ENCODE measurements at places on chromosomes 12 and 14.
A peak's percentile ranks its signal among the peaks of the same experiment; 100 is the strongest.

DNA sequence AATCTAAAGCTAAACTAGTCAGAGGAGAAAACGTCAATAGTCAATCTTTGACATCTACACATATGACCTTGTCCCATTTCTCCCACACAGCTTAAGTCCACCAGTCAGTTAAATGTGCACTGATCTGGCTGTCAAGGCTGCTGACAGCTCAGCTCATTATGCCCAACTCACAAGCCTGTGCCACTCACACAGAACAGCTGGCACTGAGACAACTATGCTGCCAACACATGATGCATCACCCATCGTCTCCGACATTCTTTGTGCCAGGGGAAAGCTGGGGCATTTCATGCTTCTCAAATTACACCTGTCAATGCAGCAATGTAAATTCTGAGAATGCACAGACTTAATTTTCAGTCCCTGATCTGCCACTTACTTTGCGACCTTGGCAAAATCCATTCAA lies 25.3 kb downstream of the GNS start:
- no peak for DNase-seq

- no peak for DNase-seq
Observed at GRCh38 chr14:89814126-89814525, 140.4 kb downstream of the EFCAB11 start.

DNA sequence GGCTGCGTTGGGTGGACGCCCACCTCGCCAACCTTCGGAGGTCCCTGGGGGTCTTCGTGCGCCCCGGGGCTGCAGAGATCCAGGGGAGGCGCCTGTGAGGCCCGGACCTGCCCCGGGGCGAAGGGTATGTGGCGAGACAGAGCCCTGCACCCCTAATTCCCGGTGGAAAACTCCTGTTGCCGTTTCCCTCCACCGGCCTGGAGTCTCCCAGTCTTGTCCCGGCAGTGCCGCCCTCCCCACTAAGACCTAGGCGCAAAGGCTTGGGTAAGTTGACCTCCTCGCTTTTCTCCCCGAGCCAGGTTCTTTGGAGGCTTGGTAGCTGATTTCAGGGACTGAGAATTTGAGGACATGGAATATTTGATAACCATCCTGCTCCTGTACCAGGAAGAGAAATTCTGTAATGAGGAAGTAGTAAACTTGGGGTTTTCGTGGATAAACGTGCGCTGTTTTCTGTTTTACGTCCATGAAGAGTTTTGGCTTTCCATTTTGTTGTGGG lies 530 bp downstream of the APAF1 start:
- no peak for DNase-seq

- DNase-seq, result no peak
Observed at GRCh38 chr12:89742337-89743022, 33.8 kb upstream of the ATP2B1 start.

- DNase-seq, result no peak
Observed at GRCh38 chr14:104082807-104083206, 2.7 kb upstream of the ASPG start.

GRCh38 chr14:94043111-94043755 lies 17.1 kb downstream of the OTUB2 start:
- no peak for DNase-seq

DNA sequence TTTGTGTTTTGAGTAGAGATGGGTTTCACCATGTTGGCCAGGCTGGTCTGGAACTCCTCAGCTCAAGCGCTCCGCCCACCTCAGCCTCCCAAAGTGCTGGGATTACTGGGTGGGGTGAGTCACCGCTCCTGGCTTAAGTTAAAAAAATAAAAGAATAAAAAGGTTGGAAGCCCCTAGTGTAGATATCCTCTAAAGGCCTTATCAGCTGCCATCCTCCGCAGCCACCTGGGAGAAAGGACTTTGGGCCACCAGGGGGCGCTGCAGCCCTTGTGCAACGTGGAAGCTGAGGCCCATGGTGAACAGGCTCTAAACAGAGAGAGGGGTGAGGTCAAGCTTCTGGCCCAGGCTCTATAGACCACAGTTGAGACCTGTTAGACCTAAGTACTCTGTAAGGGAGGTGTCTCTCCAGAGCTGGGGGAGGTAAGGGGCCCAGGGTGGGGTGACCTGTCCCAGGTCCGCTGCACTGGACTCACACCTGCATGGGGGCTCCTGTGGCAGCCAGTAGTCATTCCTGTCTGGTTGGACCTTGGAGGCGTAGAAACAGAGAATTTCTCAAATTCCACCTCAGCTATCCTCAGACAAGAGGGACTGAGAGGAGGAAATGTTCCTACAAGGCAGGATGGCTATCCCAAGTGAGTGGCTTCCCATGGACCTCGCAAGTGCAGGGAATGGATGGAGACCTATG lies 14.0 kb upstream of the RACGAP1 start:
- DNase-seq, result no peak

DNA sequence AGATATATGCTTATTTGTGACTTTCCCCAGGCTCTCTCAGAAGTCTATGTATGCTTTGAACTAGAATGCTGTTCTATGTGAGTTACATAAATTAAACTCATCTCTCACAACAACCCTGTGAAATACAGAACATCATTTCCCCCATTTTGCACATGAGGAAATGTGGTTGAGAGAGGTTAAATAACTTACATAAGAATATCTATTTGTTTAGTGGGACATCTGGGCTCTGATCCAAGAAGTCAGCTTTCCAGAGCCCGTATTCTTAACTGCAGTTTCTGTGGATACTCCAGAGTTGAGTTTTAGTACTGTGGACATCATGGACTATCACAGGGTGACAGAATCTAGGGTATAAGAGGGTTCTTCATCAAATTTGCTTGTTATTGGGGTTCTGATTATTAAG lies 242.5 kb upstream of the ARHGAP5 start:
- DNase-seq, result no peak

GRCh38 chr12:79886917-79887519 lies 47.9 kb downstream of the PPP1R12A start:
- no peak for DNase-seq

GRCh38 chr14:99075061-99075460 lies 196.9 kb downstream of the BCL11B start:
- DNase-seq, result no peak

DNA sequence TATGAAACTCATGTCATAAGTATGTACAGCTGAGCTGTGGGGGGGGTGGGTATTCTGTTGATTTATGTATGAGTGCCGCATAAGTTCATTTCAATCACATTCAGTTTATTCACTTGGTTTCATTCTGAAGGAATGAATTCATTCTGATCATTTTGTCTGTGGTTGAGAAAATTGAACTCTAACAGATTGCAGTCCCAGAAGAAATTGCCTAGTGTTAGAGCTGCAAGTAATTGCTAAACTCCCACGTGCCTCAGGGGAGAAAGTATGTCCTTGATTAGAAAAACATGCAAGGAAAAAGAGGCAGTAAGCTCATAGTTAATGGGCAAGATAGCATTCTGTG lies 442.4 kb upstream of the MGAT4C start:
- DNase-seq, result no peak

DNA sequence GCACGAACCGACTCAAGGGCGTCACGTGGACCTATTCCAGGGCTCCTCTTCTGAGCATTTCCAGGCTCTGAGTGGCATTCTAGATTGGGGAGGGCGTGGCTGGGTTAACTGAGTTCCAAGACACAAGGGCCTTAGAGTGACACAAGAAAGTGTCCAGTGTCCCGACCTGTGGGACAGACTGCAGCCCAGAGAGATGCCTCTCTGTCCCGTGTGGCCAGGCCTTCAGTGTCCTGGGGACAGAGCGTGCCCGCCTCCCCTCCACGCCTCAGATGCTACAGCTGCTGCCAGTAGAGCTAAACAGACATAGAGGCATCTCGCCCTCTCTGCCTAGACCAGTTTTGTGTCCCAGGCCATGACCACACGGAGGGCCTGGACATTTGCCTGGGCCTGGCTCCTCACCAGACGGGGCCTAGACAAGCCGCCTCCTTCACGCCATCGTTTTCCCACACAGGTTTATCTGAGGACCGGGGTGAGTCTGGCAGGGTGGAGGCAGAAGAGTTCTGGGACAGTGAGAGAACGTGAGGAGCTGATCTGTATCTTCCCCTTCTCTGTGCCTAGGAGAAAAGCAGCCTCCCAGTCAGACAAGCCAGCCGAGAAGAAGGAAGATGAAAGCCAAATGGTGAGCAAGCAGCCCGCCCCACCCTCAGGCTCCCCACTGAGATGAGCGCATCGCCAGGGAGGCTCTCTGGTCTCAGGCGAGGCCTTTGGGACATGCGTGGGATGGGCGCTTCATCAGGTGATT lies 27.1 kb downstream of the DEGS2 start:
- no peak for DNase-seq

DNA sequence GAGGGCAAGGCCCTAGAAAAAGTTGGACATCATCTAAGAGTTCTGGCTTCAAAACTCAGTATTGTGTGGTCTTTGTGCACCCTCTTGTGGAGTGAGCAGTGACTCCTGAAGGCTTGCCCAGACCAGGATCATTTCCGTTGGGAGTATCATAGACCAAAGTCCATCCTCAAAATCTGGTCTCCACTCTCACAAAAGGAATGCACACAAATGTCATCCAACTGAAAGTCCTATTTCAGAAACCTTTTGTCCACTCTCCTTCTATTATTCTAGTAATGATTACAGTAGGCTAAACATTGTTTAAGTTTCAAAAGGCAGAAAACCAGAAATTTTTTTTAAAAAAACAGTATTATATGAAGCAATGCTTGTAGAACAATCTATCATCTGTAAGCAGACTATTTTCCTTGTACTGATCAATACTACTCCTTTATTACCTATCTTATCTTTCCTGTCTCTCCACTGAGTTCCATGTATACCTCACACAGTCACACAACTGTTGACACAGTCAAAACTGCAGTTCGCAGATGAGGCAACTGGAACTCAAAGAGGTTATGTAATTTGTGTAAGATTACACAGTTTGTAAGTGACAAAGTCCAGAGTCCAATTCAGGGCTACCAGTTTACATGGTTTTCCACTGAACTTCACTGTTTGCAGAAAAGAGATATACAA lies 41.4 kb downstream of the COX16 start:
- DNase-seq, result no peak

DNA sequence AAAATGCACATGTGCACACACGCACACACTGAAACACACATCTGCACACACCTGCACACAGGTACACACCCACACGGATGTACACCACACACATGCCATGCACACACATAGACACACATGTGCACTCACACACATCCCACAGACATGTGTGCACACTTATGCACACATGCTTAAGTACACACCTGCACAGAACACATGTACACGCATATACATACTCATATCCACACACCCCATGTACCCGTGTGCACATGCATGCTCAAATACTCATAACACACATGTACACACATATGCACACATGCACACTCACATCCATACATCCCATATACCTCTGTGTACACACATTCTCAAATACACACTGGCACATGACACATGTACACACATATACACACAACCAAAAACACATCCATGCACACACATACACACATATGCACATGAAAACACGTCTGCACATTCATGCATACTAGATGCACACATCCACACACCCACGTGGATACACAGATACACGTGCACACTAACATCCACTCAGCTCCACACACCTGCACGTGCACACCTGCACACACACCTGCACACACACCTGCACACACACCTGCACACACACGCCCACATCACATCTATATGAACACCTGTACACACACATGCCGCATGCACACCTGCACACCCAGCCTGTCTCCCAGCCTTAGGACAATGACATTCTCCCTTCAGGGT lies 336.7 kb downstream of the ADGRD1 start:
- no peak for DNase-seq

- no peak for DNase-seq
Observed at GRCh38 chr14:68542346-68542745, 250.5 kb downstream of the ZFP36L1 start.

GRCh38 chr14:69543341-69544115 lies 31.1 kb downstream of the CCDC177 start:
- DNase-seq, result peak; percentile 14

- DNase-seq, result no peak
Observed at GRCh38 chr12:63276537-63277365, 125.8 kb upstream of the AVPR1A start.
